ENCODE measurements at places on chromosomes 7 and 10.

- DNase-seq = no peak
Measured at GRCh38 chr10:1724921-1725488, 12.3 kb downstream of the ADARB2 start.

- DNase-seq = no peak
Measured at GRCh38 chr10:4246881-4247358, 461.9 kb upstream of the KLF6 start.

- DNase-seq = no peak
Measured at GRCh38 chr10:34641913-34642558, 173.1 kb downstream of the PARD3 start.

GRCh38 chr10:33377658-33378025, 43.2 kb upstream of the NRP1 start:
- DNase-seq = no peak

GRCh38 chr7:132280335-132280734, 295.9 kb downstream of the PLXNA4 start:
- no peak for DNase-seq

DNA sequence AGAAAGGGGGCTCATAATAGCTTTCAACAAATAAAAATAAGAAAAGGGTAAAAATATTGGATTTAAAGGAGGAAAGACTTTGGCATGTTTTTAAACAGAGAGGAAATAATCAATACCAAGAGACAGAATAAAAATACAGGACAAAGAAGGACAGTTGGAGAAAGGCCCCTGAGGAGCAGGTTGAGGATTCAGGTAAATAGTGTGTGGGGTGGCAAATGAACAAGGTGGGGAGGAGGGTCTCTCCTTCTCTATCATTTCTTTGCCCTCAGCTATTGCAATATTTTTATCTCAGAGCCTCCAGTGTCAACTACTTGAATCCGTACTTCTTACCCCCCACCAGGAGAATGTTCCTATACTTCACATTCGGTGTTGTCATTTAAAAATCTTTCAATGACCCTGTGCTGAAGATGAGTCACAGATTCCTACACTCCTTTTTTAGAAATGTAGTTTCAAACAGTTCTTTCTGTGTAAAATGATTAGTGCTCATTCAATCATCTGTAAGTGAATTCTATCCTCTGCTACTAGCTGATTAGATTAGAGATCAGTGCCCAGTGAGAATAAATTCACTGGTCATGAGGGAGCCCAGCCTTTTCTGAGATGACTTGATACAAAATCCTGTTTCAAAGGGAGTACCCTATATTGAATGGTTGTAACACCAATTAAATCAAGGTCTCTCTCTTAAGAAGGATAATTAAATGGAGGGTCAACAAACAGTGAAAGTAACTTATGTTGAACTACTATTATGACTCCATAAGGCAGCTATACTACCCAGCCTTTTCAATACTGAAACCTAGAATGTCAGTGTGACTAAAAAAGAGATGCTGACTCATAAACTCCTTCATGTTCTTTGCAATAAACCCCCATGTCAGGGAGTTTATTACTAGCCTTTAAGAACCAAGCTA, 50.4 kb upstream of the WNT16 start:
- DNase-seq = no peak

GRCh38 chr7:127877951-127878350, 153.3 kb downstream of the LRRC4 start:
- DNase-seq = no peak

DNA sequence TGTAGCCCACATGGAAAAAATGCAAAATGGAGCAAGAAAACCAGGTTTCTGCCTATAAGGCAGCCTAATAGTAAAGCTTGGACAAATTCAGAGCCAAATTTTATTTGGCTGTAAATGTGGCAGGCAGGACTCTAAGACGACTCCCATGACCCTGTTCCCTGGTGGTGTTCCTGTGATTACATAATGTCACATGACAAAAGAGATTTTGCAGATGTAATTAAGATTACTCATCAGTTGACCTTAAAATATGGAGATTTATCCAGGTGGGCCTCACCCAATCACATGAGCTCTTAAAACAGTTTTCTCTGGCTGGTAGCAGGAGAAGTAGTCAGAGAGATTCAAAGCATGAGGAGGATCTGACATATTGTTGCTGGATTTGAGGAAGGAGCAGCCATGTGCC, 303.1 kb upstream of the IMMP2L start:
- DNase-seq = no peak

GRCh38 chr7:120043250-120043649, 229.7 kb upstream of the KCND2 start:
- no peak for DNase-seq

GRCh38 chr7:100942045-100942774, 7.1 kb upstream of the MUC3A start:
- DNase-seq = no peak

- no peak for DNase-seq
Measured at GRCh38 chr10:79410315-79411094, 34.9 kb downstream of the ZCCHC24 start.

DNA sequence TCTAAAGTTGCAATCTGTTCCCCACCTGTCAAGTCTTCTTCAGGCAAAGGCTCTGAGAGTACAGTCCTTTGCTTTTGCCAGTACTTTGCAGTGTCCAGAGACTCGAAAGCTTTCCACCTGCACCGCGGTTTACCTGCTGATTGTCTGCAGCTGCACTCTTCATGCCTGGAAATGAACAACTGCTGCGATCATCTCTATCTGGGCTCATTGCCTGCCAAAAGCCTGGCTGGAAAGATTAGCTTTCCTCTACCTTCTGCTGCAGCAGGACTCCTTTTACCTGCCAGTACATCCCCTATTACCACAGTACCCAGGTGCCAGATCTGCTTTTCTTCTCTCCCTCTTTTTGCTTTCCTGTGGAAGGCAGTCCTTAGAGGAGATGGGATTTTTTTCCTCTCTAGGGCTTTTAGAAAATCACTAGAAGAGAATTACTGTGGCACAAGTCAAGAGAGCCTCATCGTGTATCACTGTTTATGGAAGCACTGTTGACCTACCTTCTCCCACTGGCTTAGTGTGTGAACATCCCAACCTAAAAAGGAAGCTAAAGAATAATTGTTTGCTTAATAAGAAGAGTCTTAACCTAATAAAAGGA, 2.2 kb downstream of the STRIP2 start:
- DNase-seq = no peak

GRCh38 chr7:105011831-105012502, 2.0 kb upstream of the KMT2E start:
- no peak for DNase-seq

- no peak for DNase-seq
Measured at GRCh38 chr10:97805096-97805884, 33.5 kb upstream of the SFRP5 start.

- no peak for DNase-seq
Measured at GRCh38 chr7:134254311-134254710, 62.4 kb downstream of the SLC35B4 start.

GRCh38 chr7:151194188-151194587, 7.1 kb upstream of the ASB10 start:
- no peak for DNase-seq

- no peak for DNase-seq
Measured at GRCh38 chr7:158973440-158973839, 117.1 kb downstream of the DYNC2I1 start.

- DNase-seq = no peak
Measured at GRCh38 chr7:18831943-18832342, 285.5 kb downstream of the TWIST1 start.

- DNase-seq = no peak
Measured at GRCh38 chr10:129506101-129506797, 39.2 kb downstream of the MGMT start.

- peak; percentile 4 for DNase-seq
Measured at GRCh38 chr10:98664329-98665042, 217.8 kb upstream of the HPS1 start.

- DNase-seq = no peak
Measured at GRCh38 chr7:27616186-27616491, 46.5 kb downstream of the HIBADH start.

DNA sequence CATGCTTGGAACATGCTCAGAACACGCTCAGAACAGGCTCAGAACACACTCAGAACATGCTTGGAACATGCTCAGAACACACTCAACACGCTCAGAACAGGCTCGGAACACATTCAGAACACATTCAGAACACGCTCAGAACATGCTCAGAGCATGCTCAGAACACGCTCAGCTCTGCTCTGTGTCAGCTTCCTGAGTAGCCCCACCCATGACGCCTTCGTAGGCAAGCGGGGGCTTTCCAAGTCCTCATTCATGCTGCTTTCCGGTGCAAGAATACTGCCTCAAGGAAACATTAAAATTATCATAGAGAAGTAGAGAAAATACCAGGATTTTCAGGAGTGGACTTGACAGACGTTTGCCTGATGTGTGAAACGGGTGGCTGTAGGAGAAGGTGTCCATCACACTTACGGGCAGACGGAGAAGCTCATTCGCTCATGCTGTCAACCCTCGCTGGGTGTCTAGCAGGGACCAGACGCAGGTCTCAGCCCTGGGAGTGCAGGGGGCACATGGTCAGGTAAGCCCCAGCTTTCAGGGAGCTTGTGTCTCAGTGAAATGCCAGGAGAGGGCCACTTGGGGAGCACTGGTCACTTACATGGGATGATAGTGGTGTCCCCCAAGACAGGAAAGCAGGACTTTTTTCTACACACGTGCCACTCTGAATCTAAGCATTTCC, 24.7 kb downstream of the EN2 start:
- DNase-seq = no peak

DNA sequence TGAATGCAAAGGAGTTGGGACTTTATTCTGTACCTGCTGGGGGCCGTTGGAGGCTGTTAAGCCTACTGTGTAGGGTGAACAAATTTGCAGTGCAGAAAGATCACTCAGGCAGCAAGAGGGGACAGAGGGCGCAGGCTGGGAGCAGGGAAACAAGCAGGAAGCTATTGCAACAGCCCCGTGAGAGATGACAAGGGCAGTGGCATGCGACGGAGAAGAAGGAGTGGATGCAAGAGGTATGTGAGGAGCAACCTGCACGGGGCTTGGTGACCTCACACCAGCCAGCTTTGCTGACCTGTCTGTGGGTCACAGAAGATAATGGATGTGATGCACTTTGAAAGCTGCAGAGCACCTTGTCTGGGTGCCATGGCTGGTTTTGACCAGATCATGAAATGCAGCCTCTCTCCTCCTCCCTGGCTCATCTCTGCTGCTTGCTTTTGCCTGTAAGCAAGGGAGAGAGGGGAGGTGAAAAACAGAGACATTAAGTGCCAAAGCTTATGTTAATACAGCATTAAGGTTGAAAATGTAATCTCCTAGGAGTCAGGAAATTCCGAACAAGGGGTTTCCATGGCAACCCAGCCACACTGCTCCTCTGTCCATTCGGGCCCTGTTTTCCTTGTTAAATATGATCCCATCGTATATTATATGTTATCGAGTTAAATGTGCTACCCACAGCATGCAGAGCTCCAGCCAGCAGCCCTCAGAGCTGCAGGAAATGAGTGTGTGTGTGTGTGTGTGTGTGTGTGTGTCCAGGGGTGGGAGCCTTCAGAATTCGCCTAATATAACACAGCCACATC, 314.3 kb upstream of the ZMIZ1 start:
- no peak for DNase-seq

DNA sequence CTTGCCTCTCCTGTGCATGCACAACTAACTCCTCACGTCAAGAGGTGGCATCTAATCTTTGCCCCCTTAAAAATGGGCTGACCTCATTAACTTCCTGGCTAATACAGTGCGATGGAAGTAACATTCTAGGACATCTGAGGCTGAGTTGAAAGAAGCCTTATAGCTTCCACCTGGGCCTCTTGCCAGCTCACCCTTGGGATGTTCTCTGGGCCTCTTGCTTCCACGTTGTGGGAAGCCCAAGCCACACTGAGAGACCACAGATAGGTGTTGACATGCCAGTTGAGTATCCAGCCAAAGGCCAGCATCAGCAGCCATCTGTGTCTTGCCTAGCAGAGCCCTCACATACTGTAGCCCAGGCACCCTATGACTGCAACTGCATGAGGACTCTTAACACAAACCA, 60.8 kb upstream of the GDF10 start:
- DNase-seq = no peak

DNA sequence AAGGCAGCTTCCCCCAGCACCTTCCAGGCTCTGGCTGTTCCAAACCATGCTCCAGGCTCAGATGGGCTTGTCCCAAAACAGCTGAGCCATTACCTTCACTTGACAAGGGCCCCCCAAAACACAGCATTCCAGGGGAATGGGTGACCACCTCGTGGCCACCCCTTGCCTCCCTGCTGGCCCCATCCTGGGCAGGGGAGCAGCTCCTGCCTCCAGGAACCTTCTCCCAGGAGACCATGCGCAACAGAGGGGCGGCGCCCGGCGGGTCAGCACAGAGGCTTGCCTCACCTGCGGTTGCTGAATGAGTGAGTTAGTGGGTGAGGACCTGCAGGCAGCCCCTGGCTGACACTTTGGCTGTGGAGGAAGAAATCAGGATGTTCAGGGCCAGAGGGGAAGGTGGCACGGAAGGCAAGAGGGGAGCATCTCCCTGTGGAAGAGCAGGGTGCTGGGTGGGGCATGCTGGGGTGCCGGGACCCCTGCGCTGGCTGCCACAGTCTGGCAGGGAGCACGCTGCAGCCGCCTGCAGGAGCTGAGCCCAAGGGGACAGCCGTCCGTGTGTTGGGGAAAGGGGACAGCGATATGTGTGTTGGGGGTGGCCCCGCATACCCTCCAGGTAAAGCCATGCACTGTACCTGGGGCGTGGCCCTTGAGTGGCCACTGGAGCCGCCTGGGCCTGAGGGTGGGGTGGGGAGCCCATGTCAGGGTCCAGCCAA, 54.7 kb downstream of the PWWP2B start:
- no peak for DNase-seq

GRCh38 chr7:47361236-47361635, 220.7 kb downstream of the TNS3 start:
- DNase-seq = no peak

DNA sequence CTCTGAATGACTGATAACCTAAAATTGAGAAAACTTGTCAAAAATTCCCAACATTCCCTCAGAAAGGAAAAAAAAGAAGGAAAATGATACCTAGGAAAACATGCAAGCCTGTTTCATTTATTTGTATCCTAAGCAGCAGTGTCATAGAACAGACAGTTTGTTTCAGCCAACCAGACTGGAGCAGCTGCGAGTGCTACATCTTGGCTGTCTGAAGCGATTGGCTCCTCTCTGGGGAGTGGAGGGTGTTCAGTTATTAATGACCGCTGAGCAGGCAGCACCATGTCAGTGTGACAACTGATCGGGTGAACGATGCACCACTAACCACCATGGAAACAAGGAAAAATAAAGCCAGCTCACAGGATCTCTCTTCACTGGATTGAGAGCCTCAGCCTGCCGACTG, at the start of gene LRRN3:
TSS of gene LRRN3 (plus strand) at position 282 of the 400 bp plus-strand sequence. CDS start 31,646 bp downstream, outside the sequence.
- DNase-seq = no peak

GRCh38 chr7:52100-52499, 140.3 kb upstream of the FAM20C start:
- no peak for DNase-seq

GRCh38 chr10:116155191-116155590, 117.8 kb downstream of the GFRA1 start:
- DNase-seq = no peak

All from stimulated activated CD4-positive, alpha-beta T cell treated with anti-CD3 and anti-CD28 coated beads, Interleukin-1b, Interleukin-23, amount 100 ng/mL, for 4 hours (primary cell).